ENCODE measurements at places on chromosomes 7 and 10. TPM values are rescaled to one million over a fixed set of nuclear protein-coding genes. Genes with fewer than 3 reads are reported as not detected.

Gene SPDYE6
- not detected for total RNA-seq

Gene SCART1
- total RNA-seq = 1.5 TPM

Gene EFCAB10
- total RNA-seq = not detected

DNA sequence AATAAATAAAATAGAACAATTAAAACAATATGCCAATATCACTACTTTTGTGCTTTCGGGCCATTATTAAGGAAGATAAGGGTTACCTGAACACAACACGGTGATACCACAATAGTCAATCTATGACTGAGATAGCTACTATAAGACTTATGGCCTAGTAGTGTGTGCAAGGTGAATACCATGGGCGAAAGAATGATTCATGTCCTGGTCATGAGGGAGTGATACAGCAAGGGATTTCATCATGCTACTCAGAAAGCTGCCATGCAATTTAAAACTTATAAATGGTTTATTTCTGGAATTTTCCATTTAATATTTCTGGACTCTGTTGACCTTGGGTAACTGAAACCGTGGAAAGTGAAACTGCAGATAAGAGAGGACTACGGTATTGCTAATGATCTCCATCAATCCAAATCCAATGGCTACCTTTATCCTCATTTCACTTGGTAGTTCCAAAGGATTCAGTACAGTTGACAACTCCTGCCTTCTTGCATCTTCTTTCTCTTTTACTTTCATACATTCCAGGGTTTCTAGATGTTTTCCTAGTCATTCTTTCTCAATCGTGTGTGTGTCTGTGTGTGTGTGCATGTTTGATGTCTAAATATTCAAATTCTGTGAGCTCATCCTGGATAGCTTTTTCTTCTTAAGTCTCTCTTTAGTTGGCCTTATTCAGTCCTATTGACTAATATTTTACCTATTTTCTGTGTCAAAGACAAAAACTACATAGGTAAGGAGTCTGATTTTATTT, 100.5 kb upstream of the MAGI2 start:
- no peak for DNase-seq

DNA sequence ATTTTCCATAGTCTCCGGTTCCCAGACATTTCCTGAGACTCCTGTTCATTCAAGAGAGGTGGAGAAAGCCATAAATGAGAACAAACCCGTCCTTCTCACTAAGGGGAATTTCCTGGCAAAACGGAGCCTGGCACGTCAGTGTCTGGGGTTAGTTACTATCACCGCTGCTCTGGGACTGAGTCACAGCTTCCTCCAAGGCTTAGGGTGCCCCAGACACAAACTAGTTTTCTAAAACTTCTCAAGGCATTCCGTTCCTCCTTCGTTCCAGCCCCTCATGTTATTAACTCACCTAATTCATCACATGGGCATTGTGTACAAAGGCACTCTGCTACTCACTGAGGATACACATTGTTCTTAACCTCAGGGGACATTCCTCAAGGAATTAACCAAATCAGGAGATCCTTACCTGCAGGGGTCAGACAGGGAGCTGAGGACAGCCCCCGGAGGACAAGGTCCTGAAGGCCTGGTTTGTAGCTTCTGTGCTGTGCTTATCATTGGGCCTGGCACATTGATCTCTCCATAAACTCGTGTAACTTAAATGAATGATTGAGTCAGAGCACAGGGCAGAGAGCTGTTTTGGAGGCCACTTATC, 103.0 kb upstream of the KLF6 start:
- peak; percentile 85 for DNase-seq

Gene BLNK
- not detected for total RNA-seq

- no peak for DNase-seq
These were observed 41.4 kb downstream of the MRC1 start for GRCh38 chr10:17850501-17850900.

DNA sequence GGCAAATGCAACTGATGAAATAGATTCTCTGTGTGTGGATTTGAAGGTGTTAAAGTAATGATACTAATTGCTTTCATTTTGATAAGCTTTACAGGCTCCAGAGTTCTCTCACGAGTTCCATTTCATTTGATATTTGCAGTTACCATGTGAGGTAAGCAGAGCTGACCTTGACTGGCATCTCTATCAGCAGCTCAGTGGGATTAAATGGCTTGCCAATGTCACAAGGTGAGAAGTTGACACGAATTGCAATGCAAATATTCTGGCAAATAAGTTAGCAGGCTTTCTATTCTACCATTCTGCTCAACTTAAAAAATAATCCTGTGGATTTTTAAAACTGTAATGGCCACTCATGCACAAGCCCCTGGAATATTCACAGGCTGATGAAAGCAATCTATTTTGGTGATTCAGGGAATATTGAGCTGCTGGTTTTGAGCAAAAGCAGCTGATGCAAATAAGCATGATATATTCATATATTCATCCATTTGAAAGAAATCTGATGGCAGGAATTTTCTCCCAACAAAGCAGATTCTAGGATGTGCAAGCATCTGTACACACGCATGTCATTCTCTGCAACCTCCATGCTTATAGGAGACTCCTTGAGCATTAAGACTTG, 64.5 kb upstream of the ANKRD1 start:
- DNase-seq = no peak

DNA sequence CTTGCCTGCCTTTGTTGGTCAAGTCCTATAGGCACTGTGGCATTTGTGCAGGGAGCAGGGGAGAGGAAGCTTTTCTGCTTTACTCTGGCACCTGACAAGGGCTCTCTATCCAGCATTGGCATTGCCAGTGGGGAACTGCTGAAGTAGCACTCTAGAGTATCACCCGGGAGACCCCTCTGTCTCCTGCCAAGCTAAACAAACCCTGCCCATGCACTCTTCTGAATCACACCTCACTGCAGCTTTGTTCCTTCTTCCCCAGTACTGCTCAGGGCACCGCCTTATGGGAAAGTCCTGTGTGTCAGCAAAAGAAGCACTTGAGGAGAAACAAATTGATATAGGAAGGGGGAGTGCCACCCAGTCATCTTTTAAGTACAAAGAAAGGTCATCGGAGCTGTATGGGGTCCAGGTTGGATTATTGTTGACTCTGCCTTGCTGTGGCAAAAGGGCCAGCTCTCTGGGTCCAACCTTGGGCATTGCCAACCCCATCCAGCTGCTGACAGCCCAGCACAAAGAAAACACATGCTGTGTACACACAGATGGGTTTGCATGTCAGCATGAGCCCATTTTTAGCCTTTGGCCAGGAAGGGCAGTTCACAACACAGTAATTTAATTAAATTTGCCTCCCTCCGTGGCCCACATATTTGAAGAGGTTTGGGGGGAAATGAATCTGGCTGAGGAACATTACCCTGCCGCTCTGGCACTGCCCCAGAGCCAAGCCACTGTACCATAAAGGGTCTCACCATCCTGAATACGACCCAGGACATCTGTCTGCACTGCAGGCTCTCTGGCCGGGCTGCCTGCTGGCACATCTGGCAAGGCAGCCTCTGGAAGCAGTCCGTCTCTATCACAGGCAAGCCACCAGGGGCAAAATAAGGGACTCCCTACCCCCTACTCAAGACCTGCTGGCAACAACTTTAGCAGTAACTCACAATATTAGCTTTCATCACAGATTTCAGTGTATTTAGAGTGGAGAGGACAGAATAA, 13.1 kb downstream of the LRRC4 start:
- peak; percentile 63 for DNase-seq

DNA sequence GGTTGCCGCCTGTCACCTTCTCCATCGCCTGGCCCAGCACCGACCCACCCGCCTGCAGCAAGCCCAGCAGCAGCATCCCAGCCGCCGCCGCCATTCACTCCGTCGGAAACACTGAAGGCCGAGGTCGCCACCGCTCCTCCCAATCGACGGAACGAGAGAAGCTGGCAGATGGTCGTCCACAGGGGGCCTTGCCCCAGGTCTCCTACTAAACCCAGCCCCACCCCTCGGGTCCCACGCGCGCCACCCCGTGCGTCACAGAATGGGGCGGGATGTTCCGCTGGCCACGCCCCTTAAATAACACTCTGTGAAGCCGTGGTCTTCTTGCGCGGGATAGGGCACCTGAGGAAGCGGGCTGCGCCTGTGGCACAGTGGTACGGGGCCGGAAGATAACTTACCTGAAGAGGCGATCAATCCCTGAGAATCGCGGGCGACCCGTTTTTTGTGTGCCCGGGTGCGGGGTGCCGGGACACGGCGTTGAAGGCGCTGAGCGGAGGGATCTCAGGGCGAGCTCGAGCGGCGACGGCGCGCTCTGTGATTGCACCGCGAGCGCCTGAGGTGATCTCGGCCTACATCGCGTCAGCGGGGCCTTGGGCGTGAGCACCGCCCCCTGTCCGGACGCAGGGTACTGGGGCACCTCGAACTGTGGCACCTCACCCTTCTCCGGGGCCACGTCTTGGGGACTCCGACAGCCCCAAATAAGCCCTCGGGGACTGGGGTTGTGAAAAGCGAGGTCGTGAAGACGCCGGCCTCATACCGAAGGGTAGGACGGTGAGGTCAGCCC, at the start of gene CYP51A1:
CYP51A1 (minus strand) TSS at position 207 of the 781 bp plus-strand sequence; CDS start at position 94, 113 bp downstream.
- peak; percentile 84 for DNase-seq

DNA sequence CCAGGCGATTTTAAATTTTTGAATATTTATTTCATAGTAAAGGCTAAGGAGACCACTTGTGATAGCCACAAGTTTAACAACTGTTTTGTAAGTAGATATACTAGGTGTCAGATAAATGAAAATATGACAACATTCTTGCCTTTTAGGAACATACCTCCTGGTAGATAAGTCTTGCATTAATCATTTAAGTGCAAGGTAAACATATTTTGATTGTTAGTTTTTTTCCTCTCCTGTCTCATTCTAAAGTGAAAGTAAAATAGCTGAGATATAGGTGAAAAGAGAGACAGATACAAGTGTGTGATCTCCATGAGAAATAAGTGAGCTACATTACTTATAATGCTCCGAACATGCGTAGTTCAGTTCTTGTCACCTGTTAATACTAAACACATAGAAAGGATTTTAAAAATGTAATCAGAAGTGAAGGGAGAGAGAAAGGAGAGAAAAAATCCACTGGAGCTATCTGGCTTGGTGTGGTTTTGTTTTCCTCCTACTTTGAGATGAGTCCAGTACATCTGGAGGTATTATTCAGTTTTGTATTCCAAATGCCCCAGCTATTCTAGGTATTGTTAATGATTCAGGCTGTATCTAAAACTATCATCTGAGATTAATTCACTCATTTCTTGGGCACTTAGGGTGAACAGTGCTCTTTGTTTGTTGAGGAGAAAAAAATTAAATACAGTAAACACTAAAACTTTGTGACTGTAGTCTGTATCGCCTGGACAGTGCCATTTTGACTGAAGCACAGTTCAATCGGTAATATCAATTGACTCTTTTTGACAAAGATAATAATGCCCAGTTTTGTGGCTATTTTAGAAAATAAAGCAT, 21.2 kb downstream of the GLCCI1 start:
- DNase-seq = no peak

DNA sequence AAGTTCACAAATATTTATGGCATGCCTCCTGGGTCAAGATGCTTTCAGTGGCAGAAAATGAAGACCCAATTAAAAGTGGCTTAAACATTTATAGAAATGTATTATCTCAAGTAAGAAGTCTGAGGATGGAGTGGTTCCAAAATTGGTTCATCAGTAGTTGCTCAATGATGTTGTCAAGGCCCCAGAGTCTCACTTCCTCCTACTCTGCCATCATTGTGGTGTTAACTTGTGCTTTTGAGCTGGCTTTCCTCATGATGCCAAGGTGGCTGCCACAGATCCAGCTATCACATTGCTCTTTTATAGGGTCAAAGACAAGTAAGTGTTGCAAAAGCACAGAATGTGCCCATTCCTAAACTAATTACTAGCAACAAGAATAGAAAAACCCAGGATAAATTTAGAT, 404.6 kb upstream of the NRP1 start:
- no peak for DNase-seq

Gene RADIL
- total RNA-seq = 1.1 TPM

DNA sequence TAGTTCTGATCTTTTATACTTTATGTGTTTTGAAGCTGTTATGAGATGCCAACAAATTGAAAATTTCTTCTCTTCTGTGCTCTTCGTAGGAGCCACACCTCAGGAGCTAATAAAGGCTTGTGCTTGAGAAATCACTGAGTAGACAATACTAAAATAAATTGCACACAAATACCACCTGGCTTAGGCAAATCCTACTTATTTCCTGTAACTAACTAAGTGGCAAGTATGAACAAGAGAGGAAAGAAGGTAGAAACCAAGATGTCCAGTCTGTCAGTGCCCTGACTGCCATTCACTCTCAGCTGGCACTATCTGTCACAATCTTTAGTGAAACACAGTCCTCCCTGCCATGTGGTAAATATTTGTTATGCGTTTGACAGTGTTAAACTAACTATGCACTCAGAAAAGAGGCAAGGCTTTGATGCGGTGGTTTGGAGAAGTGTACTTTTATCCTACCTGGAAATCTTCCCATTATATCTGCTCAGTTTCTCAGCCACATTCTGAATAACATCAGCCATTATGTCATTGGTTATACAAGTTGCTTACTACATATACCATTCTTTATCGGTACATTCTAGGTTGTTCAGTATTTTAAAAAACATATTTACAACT, 293.4 kb upstream of the VWC2 start:
- no peak for DNase-seq

DNA sequence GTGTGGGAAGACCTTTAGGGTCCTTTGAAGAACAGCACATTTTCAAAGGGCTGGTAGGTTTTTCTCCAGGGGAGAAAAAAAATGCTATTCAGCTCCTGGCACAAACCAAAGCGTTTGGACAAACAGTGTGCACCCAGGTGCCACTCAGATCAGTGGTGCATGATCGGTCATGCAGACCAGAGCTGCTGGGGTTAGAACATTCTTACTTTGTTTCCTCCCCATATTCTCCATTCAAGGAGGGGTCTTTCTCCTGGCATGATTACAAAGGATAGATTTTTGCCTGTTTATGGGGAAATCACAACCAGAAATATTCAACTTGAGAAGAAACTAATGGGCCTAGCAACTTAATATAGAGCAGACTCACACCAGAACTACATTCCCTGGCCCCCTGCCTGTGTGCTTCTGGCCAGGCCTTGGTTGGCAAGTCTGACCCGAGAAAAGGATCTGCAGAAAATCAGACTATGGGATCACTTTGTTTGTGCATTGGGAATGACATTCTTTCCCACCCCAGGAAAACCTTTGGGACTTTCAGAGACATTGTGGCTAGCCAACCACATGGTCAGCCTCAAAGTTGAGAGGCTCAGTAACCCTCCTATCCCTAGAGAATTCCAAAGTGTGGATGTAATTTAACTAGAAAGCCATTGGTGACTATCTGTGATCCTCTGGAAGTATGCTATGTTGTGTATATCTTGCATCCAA, 82.3 kb upstream of the FGL2 start:
- no peak for DNase-seq

GRCh38 chr10:114822444-114823076, 980 bp downstream of the FHIP2A start:
- peak; percentile 42 for DNase-seq

Gene SAMD9L
- total RNA-seq = 3.8 TPM

GRCh38 chr7:22001345-22002004, 55.8 kb upstream of the CDCA7L start:
- no peak for DNase-seq

- no peak for DNase-seq
These were observed 59.1 kb upstream of the COL1A2 start for GRCh38 chr7:94335586-94335985.

Measured in MG63 (cell line).